Stimulated activated CD8-positive, alpha-beta memory T cell treated with anti-CD3 and anti-CD28 coated beads, Interleukin-2, amount 100 ng/mL, for 1 hour (primary cell): ENCODE measurements at places on chromosomes 7 and 10.

DNA sequence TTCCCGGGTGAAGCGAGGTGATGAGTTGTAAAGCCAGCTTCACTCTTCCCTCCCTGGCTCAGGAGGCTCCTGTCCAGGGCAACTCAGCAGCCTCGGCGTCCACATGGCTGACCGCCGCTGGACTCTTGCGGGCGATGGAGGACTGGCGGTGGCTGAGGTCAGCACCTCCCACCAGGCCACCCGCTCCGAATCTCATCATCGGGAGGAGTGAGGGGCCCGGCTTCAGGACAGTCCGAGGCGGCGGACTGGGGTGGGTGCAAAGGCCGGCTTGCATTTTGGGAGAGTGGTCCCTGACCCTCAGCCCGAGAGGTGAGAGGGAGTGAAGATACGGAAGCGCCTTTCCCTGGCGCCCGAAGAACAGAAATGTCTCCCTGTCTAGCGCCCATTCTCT, 759 bp downstream of the DNAJB12 start:
- DNase-seq: no peak

DNA sequence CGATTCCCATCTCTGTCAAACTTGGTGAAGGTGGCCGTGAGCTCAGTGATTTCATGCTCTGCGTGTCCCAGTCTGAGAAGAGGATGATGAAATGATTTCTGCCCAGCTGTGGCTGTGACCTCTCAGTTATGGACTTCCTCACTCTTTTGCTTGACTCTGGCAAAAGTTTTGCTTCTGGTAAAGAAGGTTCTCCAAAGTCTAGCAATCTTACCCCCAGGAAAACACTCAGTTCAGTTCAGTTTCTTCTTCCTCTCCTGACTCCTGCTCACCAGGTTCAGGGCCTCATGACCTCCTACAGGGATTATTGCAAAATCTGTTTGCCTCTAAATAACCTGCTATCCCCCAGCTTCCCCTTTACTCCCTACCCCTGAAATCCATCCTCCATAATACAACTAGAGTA, 4.9 kb upstream of the BLOC1S2 start:
- no peak for DNase-seq

- DNase-seq: no peak
Measured at GRCh38 chr7:131076711-131077181, 250.9 kb upstream of the MKLN1 start.

- DNase-seq: no peak
Measured at GRCh38 chr7:38507384-38507783, 123.8 kb downstream of the AMPH start.
